ENCODE measurements at places on chromosomes 4 and X.
A peak's percentile ranks its signal among the peaks of the same experiment; 100 is the strongest.

GRCh38 chrX:20063716-20064351 is 52.9 kb downstream of the MAP7D2 start:
- no peak for DNase-seq

DNA sequence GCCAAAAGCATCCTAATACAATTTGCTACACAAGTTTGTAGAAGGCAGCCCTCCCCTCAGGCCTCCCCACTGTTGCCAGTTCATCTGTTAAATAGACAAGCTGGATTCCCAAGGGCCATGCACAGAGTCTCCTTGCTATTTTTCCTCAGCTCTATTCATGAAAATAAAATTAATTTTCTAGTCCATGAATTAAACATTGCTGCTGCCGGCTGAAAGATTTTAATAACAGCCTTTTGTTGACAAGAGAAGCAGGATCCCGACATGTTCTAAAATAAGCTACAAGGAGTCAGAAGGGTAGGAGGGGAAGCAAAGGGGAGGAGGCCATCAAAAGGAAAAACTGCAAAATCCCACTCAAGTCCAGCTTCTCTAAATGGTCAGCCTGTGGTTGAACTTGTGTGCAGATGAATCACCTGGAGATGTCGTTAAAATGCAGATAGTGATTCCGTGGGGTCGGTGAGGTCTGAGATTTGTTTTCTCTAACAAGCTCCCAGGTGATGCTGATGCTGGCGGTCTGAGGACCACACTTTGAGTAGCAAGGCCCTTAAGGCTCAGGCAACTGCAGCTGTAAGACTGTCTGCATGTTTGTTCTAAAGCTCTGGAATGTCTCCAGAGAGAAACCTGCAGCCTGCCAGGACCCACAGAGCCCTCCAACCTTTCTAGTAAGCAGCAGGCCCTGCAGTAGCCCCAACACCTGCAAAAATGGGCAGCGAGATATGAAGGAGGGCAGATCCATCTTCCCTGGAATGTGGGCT is 9.4 kb downstream of the SCD5 start:
- DNase-seq = no peak

- no peak for DNase-seq
These were observed 13.8 kb downstream of the SH3BGRL start for GRCh38 chrX:81215685-81216084.

GRCh38 chrX:150365990-150366911 is 3.1 kb downstream of the MAMLD1 start:
- peak; percentile 54 for DNase-seq

- no peak for DNase-seq
These were observed 1393.3 kb downstream of the ARAP2 start for GRCh38 chr4:34850968-34851367.

DNA sequence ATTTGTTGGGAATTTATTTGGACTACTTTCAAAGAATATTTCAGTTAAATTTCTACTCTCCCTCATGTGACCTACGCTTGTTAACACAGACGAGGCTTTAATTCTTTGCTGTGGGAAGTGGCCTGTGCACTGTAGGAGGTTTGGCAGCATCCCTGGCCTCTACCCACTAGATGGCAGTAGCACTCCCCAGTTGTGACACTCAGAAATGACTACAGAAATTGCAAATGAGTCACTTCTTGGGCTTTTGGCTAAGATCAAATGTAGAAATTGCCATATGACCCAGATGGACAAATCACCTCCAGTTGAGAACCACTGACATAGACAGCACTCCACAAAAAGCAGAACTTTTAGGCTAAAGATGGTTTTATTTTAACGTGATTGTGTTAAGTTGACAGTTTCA is 22.1 kb downstream of the PIR start:
- DNase-seq = peak; percentile 47

GRCh38 chr4:13546142-13546940 is 2.0 kb upstream of the NKX3-2 start:
- no peak for DNase-seq

DNA sequence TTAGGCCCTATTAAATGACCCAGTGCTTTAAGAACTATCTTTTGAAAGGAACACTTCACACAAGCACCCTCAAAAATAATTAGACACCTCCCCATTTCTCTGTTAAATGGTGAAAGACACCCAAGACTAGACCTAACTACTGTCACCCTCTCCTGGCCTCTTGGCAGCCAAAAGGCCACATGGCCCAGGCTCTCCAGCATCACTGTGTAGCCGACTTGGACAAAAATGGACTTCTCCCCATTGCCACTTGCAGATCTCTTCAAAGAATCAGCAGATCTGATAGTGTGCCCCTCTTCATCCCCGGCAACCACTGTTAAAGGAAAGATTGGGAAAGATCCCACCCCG is 2.0 kb downstream of the MID1IP1 start:
- DNase-seq = no peak

- DNase-seq = no peak
These were observed 44.1 kb downstream of the TEC start for GRCh38 chr4:48225368-48226141.

- peak; percentile 57 for DNase-seq
These were observed 1.5 kb upstream of the BCOR start for GRCh38 chrX:40099055-40099958.

DNA sequence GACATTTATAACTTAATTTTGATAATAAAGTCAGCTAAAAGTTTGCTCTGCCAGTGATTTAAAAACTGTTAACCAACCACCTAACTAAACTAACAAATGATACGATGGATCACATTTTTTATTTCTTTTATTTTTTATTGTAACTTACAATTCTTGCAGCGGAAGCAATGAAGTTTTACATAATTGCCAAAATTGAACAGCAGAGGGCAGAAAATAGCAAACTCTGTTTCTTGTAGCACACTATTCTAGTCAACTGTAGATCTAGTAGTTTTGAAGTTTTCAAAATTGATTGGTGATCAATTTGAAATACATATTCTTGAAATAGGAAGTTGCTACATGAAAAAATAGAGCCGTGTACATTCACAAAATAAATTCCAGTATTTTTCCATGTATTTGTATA is 2.8 kb upstream of the GRIA2 start:
- no peak for DNase-seq

DNA sequence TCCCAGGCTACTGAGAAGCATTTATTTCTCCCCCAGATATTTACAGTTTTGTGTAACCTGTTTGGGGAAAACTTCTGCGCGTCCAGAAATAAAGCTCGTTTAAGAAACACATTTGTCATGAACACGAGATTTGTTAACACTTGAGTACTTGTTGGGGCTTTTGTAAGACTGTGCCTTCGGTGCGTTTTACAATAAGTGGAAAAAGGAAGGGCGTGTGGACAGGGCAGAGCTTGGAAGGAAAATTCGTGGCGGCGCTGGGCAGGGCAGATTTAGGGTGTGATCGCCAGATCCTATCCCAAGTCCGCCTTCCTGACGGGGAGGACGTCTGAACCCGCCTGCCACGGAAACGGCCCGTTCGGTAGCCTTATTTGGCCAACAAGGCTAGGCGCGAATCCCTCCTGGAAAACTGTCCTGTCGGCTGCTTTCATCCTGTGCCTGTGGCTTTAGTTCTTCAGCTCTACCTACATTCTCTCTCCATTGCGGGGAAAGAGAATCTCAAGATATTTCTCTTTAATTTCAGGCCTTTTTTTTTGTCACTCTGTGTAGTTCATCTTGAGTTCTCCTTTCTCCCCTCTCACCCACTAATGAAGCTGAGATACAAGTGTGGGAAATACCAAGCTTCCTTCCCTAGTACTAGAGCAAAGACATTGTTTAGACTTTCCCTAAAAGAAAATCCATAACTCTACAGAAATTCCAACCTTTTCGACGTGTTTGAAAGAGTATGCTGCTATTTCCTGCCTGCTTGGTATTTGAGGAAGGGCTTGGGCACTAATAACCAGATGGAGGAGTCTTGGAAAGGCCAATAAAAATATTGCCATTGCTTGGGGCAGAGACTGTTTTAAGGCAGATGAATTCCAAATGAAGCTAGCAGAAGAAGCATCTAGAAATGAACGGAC is 982 bp downstream of the PDLIM5 start:
- peak; percentile 84 for DNase-seq

- no peak for DNase-seq
These were observed 65.6 kb downstream of the RBPJ start for GRCh38 chr4:26386386-26386785.

DNA sequence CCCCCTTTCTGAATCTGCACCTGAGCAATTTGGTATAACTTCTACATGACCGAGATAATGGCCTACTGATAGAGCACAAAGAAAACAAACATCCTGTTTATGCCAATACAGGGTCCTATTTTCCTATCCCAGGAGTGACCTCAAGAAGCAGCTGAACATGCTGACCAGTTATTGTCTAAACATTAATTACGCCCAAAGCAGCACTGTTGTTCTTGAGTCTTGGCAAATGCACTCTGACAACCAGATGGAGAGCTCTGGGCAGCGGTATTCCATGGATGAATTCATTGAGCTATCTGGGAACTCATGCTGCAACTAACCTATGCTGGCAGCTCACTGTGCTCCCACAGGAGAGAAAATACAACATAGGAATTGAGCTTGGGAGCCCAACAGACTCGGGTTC is 52.6 kb downstream of the PCYT1B start:
- no peak for DNase-seq

DNA sequence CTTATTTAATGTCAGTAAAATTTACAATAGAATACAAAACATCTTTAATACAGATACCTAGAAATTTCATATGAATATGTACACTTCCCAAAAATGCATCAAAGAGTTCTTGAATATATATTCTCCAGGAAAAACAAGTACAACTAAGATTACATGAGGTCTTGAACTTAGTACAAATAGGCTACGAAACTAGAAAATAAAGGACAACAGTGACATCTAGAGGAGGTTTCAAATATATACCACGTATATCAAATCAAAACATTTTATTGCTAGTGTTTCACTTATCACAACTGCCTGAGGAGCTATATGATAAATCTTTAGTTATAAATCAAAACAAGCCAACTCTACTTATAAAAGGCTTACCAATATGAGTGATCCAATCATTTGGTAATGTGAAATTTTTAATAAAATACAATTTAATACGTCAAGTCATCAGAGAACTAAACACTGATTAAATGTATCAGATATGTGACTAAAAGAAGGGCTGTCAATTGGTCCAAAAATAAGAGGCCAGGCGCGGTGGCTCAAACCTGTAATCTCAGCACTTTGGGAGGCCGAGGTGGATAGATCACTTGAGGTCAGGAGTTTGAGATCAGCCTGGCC is 36.6 kb downstream of the ANAPC10 start:
- DNase-seq = no peak

GRCh38 chr4:7595934-7596461 is 161.3 kb upstream of the PSAPL1 start:
- DNase-seq = no peak

- DNase-seq = no peak
These were observed 8.4 kb downstream of the HS3ST1 start for GRCh38 chr4:11420327-11420726.

DNA sequence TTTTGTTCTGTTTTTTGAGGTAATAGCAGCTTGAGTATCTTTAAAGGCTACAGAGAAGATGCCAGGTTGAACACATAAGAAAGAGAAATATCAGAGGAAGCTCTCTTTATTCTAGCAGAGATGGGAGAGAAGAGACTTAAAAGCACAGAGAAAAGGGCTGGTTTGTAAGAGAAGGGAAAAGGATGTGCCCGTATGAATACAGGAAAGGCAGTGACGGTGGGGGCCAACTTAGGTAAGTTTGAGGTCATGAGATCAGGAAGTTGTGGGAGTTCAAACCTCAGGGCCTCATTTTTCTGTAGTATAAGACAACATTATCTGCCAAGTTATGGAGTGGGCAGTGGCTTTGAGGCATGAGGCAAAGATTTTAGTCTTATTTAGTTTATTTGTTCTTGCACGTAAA is 121.3 kb upstream of the S100G start:
- DNase-seq = no peak

- no peak for DNase-seq
These were observed 110.0 kb downstream of the CBR4 start for GRCh38 chr4:168900080-168900479.

DNA sequence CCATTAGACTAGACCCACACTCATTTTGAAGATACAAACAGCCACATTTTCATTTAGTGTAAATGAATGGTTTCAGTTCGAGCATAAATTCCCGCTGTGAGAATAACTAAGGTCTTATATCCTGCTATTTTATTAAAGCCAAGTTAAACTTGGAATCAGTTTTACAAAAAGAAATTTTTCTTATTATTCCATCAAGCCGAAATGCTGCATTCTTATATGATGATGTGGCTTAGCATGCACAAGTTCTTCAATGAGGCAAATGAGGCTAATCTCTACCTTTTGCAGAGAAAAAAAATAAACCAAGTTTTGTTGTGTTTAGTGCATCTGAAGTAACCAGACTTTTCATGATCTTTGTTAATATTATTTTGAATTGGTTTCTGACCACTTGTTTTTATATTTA is 953.9 kb upstream of the PCDH10 start:
- DNase-seq = no peak

DNA sequence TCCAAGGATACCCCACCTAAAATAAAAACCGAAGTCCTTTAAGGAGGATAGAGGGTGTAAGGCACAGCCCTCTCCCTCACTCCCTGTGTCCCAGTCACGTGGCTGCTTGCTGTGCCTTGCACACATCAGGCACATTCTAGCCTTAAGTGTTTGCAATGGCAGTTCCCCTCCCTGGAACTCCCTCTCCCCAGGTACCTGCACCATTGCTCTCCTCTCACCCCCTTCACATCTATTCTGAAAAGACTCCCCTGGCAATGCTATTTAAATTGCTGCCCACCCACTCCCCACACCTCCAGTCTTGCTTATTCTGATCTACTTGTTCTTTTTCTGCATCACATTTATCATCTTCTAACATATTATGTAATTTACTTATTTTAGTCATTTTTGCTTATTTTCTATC is 91.6 kb upstream of the LNX1 start:
- no peak for DNase-seq

DNA sequence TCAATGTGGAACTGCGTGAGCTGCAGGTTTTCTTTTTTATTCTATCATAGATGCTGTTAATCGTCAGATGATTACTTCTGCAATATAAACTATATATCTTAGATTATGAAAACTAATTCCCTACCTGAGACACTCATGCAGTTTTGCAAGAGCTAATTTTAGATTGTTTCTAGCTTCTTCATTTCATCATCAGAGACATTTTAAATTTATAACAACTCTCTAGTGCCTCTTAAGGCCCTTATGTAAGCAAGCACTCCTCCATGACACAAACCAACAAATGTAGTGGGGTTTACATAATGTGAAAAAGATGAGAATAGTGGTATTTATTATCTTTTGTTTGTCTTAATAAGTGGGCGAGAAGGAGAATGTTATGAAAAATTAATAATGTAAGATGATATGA is 170.2 kb upstream of the ETNPPL start:
- no peak for DNase-seq

DNA sequence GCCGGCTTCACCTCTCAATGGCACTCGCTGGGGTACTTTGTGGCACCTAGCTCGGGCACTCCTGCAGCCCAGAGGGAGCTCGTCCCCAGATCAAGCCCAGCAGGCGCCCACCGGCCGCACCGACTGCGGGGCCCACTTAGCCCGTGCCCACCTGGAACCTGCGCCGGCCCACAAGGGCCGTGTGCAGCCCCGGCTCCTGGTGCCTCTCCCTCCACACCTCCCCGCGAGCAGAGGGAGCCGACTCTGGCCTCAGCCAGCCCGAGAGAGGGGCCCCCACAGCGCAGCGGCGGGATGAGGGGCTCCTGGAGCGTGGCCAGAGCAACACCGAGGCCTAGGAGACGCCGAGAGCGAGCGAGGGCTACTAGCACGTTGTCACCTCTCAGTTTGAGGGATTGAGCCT is 82.1 kb upstream of the SHISA3 start:
- DNase-seq = no peak
